CD4-positive, alpha-beta T cell treated with Interleukin-17A for 1 hour (primary cell): ENCODE measurements at places on chromosomes 4 and X.

GRCh38 chrX:24862343-24862742 is 153.4 kb downstream of the ARX start:
- no peak for DNase-seq

GRCh38 chr4:169791527-169792156 is 33.9 kb upstream of the HPF1 start:
- no peak for DNase-seq

- DNase-seq = no peak
These were observed 141.3 kb downstream of the AFAP1 start for GRCh38 chr4:7798178-7798995.

DNA sequence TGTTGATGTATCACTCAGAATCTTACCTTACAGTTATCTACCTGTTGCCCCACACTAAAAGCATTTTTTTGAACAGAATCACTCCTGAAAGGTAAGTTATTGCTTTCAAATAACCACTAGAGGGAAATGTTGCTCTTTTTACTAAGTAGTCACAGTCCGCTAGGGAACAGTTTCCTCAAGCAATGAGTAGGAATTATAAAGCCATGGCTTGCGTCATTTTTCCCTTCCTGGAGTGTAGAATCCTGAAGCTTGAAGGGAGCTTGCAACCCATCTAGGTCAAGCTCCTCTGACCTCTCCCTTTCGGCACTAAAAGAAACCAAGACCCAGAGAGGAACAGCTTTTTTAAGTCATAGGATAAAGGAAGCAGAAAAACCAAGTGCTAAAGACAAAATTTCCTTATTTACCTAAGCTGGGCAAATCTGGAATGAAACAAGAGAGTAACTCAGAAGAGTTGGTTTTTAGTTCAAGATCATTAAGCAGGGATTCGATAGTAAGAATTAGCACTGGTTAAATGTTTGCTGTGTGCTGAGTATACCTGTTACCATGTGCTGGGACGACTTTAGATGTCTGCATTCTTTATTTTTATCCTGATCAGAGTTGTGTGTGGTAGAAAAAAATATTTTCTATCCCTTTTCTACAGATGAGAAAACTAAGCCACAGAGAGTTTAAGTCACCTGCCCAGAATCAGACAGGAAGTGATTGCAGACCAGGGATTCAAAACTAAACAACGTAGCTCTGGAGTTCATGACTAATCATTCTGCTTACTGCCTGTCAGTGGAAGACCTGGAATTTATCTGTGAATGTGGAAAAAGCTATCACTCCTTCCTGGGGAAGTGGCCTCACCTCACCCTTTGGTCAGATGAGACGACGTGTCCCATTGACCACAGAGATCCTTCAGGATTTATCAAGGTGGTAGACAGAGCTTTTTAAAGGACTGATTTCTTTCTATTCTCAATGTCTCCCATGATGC is 631.5 kb downstream of the RAB28 start:
- no peak for DNase-seq

- DNase-seq = no peak
These were observed 43.8 kb upstream of the NKX1-1 start for GRCh38 chr4:1449833-1450741.

- no peak for DNase-seq
These were observed 112.0 kb downstream of the SHROOM3 start for GRCh38 chr4:76546759-76547742.

DNA sequence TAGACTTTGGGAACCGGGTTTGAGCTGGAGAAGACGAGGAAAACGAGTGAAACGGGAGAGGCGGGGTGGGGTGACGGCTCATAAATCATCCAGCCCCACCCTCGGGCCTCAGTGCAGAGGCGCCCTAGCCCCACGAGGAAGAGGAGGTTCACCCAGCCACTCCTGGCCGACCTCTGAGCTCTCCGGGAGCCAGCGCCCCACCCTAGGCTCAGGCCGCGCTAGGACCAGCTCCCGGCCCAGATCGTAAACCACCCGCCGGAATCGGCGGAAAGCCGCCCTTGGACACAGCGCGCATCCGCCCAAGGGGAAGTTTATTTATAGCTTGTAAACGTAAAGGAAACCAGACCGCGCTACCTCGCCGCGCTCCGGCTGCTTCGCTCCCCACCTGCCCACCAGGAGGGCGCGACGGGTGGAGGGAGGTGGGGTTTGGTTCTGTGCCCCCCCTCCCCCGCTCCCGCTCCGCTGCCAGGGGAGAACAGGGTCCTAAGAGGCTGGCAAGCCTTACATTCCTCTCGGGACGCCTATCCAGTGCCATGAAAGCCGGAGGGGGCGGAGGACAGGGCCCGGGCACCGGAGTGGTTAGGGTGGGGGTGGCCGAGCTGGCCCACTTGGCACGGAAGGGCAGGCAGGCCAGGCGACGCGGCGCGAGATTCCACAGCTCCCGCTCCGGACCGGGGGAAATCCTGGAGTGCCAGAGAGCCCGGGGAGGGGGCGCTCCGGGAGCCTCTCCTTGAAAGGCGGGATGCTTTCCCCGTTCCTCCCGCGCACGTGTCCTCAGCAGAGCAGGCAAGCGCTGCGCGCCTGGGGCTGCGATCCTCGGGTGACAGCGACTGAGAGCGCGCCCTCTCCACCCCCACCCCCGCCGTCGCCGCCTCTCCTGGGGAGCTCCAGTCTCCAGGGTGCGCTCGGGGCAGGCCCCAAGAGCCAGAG is 84.2 kb downstream of the BCOR start:
- DNase-seq = peak; percentile 49

GRCh38 chrX:119273420-119274192 is 37.5 kb downstream of the PGRMC1 start:
- peak; percentile 61 for DNase-seq

DNA sequence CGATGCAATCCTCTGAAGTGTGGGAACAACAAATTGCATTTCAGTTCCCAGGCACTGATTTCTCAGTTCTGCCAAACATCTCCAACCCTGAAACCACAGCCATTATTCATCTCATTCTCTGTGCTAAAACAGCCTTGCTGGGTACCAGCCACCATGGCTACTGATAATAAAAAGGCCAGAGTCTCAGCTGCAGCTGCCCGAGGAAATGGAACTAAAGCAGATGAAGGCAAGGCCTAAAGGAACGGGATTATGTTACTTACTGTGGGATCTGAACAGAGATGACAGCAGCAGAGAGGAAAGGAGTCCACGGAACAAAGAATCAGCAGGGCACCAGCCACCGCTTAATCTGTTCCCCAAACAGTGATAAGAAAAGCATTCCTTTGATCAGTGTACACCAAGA is 155.7 kb downstream of the PAPSS1 start:
- no peak for DNase-seq

DNA sequence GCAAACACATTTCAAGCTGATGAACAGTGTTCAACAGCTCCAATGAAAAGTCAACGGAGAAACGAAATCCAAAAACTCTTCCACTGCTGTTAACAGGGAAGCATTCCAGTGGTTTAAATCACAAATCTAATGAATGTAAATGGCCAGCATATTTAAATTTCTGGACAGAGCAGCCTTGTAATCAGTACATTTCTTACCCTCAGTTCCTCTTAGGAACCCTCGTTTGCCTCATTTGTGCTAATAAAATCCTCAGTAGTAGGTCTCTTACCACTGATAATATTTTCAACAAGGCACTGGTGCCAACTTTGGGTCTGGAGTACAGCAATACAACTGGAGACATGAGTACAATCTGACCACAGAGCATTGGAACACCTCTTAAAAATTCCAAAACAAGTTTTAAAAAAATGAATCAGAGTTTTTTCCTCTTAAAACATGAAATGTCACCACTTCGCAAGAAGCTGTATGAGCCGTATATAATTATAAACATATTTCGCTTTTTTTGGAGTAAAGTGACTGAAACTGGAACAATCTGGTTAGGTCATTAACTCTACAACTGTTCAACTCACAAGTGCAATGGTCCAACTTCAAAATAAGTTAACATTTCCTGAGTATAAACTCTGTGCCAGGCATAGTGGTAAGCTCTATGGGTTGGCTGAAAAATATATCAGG is 211.2 kb downstream of the CPEB2 start:
- DNase-seq = no peak

- no peak for DNase-seq
These were observed 516.3 kb downstream of the BCOR start for GRCh38 chrX:39581411-39581810.

DNA sequence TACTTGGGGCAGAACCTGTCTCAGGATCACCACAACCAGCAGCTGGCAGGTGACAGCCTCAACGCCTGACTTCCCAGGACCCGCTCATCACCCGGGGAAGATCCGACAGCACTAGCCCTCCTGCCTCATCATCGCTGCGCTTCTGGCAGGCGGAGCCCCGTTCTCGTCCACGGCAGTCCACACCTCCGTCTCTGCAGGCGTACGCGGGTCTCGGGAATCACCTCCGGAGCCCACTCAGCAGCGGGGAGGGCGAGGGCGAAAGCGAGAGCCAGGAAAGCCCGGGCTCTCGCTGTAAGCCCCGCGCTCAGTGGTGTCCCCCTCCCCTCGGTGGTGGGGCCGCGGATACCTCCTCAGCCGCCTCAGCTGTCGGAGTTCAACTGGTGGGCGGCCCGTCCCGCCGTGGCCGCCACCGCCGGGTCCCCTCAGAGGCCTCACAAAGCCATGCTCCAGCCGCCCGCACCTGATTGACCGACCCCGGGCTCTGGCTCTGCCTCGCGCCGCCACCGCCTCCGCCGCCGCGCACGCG is 518 bp upstream of the CNKSR2 start:
- DNase-seq = peak; percentile 16

- DNase-seq = no peak
These were observed 47.6 kb downstream of the ARHGAP10 start for GRCh38 chr4:147779451-147779850.

DNA sequence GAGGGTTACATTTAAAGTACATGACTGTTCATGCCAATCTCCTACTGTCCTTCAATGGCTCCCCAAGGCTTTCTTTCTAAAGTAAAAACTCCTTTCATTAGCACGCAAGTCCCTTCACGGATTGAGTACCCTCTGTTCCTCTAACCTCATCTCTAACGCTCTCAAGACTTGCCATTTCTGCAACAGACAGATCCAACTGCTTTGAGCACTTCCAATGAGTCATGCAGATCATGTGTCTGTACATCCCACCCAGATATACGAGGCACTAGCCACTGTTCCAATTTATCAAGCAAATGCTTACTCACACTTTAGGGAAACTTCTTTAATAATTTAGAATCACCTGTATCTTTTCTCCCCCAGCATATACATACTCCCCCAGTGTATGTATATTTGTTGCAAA is 332.5 kb upstream of the ZFP42 start:
- DNase-seq = no peak

DNA sequence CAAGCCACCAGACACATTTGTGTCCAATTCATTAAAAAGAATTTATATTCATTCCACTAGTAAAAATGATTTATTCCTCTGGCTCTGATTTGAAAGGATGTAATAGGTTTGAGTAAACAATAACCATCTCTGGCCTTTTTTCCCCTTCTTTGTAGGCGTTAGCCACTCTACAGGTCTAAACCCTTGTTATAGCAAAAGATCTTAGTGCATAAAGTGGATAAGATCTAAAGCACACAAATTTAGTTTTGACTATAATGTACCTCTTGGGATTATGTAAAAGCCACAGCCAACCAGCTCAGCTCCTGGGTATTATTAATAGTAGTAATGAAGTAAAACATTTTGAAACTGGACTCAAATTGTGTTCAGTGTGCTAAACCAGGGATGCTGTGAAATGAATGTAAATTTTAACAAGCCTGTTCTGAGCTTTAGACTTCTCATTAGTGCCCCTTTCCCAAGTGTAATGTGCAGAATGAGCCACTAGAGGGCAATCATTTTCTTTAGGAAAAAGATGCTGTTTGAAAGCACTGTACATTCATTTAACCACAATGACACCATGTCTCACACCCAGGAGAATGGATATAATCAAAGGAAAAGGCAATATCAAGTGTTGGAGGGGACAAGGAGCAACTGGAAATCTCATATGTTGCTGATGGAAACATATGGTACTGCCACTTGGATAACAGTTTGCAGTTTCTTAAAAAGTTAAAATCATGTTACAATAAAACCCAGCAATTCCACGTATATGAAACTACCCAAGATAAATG is 69.7 kb downstream of the KLHL8 start:
- peak; percentile 77 for DNase-seq

DNA sequence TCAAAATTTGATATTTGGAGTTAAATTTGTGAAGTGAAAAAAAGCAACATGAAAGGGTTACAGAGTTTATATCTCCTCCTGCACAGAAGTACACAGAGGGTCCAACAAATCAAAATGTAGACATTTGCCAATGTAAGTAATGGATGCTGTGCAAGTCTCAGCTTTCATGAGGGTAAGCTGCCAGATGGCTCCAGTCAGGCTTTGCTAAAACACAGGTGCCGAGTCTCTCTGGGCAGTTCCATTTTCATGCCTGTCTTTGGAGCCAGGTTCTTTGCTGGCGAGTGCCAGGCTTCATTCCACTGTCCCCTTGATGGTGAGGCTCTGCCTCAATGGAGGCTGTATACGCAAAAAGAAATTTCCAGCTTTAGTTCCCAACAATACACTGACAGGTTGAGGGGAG is 27.9 kb downstream of the SLC4A4 start:
- DNase-seq = no peak

- no peak for DNase-seq
These were observed 6.3 kb downstream of the TMEM31 start for GRCh38 chrX:103716962-103717361.

- DNase-seq = peak; percentile 60
These were observed 24.4 kb downstream of the UCHL1 start for GRCh38 chr4:41281038-41281634.

- DNase-seq = no peak
These were observed 59.2 kb downstream of the FSTL5 start for GRCh38 chr4:162104459-162105124.

- DNase-seq = no peak
These were observed 244.9 kb downstream of the RAPGEF2 start for GRCh38 chr4:159347813-159348212.

GRCh38 chr4:13766761-13767540 is 139.4 kb upstream of the BOD1L1 start:
- DNase-seq = no peak

GRCh38 chr4:121675715-121676114 is 21.1 kb downstream of the ANXA5 start:
- no peak for DNase-seq

GRCh38 chrX:149467461-149467860 is 37.6 kb downstream of the IDS start:
- DNase-seq = no peak

GRCh38 chrX:2316534-2316933 is 184.2 kb downstream of the DHRSX start:
- no peak for DNase-seq

DNA sequence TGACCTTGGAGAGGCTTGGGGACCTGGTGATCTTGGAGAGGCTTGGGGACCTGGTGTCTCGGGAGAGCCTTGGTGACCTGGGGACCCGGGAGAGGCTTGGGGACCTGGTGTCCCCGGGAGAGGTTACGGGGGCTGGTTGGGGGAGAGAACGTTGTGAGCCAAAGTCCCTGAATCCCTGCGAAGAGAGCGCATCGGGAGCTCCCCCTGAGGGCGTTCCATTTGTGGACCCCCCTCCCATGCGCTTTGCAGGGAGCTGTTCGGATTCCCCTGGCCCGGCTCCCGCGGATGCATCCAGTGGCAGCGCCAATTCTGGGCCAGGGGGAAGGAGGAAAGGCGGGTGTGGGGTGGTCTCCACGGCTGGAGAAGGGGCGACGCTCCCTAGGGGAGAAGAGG is 13.3 kb downstream of the SHOX start:
- DNase-seq = no peak
